Diencephalon (tissue), 1 donor: ENCODE measurements at places on chromosomes 5 and 9. TPM values are rescaled to one million over a fixed set of nuclear protein-coding genes. Genes with fewer than 3 reads are reported as not detected.

MRRF gene
- 25.1 TPM for total RNA-seq

INSL4 gene
- not detected for total RNA-seq

DBH gene
- total RNA-seq, result under 0.01 TPM

SLC26A2 gene
- 15.9 TPM for total RNA-seq

PCDHA13 gene
- 9.9 TPM for total RNA-seq

SLC4A9 gene
- 0.23 TPM for total RNA-seq

CCDC183 gene
- total RNA-seq, result 2.5 TPM

DIRAS2 gene
- 97.1 TPM for total RNA-seq

SMC5 gene
- total RNA-seq, result 31.6 TPM

LCN6 gene
- total RNA-seq, result not detected

SPINK9 gene
- total RNA-seq, result not detected

IFNK gene
- not detected for total RNA-seq

KIF24 gene
- total RNA-seq, result 3.2 TPM

IRX2 gene
- 5.1 TPM for total RNA-seq

C5orf52 gene
- not detected for total RNA-seq

LCP2 gene
- total RNA-seq, result 2.5 TPM

PRRT1B gene
- total RNA-seq, result not detected

PCDHGA7 gene
- total RNA-seq, result 7.6 TPM

CDKN2B gene
- total RNA-seq, result 0.92 TPM

ABCA2 gene
- 36.4 TPM for total RNA-seq

DAB2 gene
- total RNA-seq, result 11.5 TPM
